ENCODE measurements at places on chromosomes 2 and 18.
A peak's percentile ranks its signal among the peaks of the same experiment; 100 is the strongest.

DNA sequence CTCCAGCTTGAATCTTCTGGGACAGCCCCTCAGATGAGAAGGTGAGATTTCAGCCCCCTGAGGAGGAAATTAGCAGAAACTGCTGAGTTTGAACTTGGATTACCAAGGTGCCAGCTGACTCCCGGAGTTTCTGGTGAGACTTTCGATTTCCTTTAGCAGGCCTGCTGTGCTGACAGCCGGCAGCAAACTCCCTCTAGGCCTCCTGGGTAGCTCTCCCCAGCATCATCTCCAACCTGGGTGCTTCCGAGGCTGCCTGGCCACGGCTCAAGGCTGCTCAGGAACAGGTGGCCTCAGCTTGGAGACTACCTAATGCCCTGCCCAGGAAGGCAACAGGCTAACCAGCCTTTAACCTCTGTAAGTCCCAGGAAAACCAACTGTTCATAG, 16.5 kb downstream of the SDC1 start:
- no peak for DNase-seq

- no peak for DNase-seq
Measured at GRCh38 chr2:31467426-31467825, 52.9 kb upstream of the XDH start.

DNA sequence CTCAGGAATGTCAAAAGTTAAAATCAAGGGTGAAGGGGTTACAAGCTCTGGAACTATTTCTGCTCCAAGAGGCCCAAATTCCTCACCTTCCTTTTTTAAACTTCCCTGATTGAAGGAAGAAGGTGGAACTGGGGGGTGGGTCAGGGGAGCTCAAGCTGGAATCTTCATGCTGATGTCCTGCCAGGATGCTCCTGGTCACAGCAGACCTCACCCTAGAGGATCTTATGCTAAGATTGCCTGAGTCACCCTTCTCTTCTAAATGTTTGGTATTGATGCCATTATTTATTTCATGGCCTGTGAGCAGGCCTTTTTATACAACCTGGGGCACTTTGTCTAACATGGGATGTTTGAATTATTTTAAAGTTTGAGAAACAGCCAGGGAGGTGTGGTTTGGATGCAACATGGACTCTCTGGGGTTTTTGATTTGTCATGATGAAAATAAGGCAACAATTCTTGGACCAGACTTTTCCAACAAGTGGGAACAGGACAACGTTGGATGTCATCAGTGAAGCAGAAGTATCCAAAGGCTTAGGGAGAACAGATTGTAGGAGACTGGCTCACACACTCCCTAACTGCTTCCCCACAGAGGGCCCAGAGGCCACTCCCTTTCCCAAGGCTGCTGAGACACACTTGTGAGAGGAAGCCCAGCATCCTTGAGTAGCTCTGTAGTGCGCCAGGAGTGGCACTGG, 420.2 kb upstream of the MEX3C start:
- DNase-seq = no peak

DNA sequence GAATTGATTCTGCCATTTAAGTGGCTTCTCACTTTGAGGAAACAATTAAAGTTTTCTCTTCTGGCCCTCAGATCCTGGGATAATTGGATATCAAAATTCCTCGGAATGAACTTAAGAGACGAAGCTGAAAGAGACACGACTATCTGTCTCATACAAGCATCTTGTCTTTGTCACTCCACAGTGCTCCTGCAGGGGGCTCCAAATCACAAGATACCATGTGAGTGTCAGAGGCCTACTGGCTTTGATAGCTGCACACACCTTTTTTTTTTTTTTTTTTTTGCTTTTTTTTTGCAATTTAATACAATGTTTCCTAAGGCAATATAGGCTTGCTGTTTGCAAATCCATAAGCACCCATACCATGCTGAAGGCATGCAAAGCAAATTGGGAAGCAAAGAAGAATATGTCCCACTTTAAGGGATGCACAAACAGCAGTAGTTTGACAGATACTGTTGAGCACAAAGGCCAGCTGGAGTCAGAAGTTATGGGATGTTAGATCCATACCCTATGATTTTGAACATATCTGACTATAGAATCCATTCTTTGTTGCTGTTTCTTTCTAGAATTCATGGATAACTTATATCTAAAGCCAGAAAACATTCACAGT, 109.0 kb upstream of the CBLN2 start:
- DNase-seq = peak; percentile 24

DNA sequence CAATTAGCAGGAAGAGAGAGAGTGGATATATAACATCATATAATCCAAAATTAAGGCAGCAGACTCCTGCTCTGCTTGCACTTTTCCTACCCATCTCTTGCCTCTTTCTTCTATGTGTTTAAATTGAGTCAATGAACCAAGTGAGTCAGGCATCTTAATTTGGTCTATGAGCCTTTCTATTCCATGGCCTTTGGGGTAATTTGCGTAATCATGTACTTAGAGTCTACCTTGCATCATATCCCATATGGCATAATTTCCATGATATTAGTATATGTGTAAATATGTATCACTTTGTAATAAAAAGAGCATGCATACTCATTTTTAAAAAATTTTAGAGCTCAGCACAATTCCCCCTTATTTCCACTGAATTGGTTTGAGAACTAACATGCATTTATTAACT, 555.2 kb downstream of the STK39 start:
- no peak for DNase-seq

GRCh38 chr18:61413396-61413795, 80.2 kb downstream of the CDH20 start:
- no peak for DNase-seq

DNA sequence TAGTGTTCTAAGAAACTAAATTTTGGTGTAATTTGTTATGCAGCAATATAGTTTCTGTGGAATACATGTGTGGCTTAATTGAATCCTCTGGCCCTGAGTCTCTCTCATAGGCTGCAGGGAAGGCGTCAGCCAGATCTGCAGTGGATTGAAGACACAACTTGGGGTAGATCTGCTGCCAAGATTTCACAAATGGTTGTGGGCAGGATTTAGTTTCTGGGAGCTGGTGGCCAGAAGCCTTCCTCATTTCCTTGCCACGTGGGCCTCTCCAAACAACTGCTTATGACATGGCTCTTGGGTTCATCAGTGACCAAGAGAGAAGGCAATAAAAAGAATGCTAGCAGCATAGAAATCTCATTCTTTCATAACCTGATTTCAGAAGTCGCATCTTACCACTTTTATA, 28.2 kb downstream of the CCDC102B start:
- no peak for DNase-seq

GRCh38 chr2:28423856-28424605, 31.4 kb downstream of the FOSL2 start:
- DNase-seq = no peak

DNA sequence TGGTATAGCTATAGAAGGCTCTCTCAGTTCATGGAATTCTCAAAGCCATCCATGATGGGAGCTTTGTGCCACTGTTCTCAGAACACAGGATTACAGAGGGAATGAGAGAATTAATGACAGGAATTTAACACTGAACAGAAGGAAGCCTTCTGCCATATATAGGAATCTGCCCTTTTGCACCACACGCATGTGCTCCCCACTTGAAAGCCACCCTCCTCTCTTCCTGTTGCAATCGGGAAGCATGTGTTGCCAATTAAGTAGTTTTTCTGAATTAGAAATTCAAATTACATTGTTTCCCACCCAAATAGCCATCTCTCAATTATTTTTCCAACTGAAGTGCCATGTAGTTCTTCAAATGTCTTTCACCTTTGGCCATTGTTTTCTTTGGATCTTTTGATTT, 71.3 kb downstream of the C1D start:
- no peak for DNase-seq

GRCh38 chr18:42196651-42197050, 241.6 kb downstream of the PIK3C3 start:
- DNase-seq = no peak

DNA sequence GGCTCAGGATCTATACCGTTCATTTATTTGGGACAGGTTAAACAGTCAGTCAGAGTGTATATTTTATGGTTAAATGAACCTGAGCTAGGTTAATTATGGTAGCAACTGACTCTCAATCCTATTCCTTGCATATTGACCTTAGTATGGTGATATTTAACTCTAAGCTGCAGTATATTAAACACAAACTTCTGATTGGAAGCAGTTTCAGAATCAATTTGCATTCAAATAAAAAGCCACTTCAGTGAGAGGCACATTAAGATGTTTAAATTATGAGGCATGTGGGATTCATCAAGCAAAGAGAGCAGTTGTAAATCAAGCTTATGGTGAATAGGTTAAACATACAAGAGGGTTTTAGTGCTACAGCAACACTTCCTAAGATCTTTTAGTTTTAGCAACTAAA, 40.4 kb downstream of the FRZB start:
- no peak for DNase-seq

DNA sequence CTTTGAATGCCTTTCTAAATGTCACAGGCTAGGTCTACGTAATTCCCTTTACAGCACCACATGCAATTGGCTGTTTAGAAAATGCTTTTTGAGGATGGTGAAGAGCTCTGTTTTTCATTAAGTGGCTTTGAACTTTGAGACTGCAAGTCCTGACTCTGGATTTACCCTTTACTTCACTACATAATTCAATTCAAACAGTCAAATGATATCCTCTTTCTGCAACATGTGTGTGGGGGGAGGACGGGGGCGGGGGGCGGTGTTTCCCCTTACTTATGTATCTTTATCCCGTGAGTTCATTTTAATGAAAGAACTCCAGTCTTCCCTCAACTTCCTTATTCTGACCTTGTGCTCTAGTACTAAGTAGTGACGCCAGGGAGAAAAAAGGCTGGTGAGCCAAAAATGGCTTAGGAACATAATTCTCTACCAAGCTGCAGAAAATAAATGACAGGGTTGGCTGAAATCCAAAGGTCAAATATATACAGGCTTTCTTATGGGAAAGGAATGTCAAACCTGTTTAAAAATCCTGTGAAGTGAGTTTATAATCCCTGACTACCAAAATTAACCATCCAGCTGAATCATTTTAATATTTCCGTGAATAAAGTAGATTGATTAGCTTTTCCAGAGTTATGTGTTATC, 119.6 kb downstream of the SLC8A1 start:
- no peak for DNase-seq

- DNase-seq = no peak
Measured at GRCh38 chr2:112712903-112713584, 7.8 kb upstream of the NT5DC4 start.

DNA sequence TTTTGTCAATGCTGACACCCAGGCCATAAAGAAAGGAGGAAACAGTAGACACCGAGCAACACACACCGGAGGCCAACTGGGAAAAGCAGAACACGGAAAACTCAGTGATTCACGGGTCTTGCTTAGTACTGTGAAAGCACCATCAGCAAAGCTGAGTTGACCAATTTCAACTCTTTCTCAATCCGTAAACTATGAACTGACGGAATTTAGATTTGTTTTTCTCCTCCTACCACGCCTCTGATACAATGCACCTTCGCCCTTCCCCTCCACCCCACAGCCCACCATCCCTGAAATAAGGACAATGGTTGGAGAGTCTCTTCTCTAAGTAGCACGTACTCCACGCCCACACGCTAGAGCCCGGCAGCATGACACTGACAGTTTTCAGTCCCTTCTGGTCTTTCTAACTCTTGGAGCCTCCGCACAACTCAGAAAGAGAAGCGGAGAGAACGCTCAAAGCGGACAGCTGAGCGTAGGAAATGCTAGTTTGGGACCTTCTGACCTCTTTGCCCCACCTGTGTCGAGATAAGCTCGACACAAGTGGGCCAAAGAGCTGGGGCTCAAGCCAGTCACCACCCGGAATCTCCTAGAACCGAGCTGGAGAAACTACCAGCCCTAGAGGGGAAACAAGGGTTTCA, 669 bp downstream of the LNPK start:
- no peak for DNase-seq

GRCh38 chr2:48560546-48561209, 30.7 kb downstream of the STON1 start:
- peak; percentile 74 for DNase-seq

DNA sequence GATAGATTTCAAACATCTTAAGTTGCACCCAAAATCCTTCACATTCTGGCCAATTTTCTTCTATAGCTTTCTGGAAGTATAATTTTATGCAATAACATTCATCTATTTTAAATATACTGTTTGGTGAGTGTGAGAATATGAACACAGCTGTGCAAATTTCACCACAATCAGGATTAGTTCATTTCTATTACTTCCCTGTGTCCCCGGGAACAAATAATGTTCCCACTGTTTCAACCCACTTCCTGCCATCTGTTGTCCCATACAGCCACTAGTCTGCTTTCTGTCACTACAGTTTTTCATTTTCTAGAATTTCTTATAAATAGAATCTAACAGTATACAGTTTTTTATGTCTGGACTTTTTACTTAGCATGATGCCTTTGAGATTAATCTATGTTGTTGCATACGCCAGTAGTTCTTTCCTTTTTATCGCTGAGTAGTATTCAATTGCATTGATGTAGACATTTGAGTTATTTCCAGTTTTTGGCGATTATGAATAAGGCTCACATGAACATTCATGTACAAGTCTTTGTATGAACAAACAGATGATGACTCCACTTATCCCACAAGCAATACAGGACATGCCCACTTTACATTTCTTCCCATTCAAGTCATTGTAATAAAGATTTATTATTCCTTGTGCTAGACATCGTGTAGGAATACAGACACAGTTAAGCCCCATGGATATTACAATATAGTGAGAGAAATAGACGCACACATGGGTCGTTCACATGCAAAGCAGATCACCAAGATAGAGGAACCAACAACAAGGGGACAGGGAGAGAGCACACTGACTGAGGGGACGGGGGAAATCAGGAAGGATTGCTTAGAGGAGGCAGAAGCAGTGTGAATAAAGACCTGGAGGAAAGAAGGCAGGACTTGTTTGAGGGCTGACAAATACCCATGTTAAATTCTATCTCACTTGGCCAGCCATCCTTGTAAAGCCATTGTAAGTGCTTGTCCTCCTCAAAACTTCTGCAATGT, 72.9 kb upstream of the PAX8 start:
- no peak for DNase-seq

GRCh38 chr2:210363261-210363660, 48.3 kb upstream of the MYL1 start:
- no peak for DNase-seq

- no peak for DNase-seq
Measured at GRCh38 chr2:198968545-198968944, 489.2 kb downstream of the SATB2 start.

DNA sequence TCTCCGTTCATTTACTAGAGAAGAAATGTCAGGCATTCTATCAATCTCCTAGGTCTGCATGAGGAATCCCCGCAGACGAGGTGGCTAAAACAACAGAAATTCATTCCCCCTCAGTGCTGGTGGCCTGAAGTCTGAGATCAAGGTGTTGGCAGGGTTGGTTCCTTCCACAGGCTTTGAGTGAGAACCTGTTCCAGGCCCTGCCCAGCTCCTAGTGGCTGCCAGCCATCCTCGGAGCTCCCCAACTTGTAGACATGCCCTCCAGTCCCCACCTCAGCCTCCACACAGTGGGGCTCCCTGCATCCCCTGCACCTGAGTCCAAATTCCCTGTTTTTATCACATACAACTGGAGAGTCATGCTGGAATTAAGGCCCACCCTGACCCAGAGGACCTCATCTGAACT, 145.3 kb upstream of the ALKAL2 start:
- no peak for DNase-seq

GRCh38 chr2:150215041-150215440, 272.4 kb downstream of the RND3 start:
- no peak for DNase-seq
